ENCODE measurements at places on chromosomes 2 and 18.

- DNase-seq: no peak
Observed at GRCh38 chr18:68713131-68713530, 1.8 kb downstream of the TMX3 start.

GRCh38 chr2:102478686-102479470 lies 5.9 kb downstream of the SLC9A4 start:
- no peak for DNase-seq

DNA sequence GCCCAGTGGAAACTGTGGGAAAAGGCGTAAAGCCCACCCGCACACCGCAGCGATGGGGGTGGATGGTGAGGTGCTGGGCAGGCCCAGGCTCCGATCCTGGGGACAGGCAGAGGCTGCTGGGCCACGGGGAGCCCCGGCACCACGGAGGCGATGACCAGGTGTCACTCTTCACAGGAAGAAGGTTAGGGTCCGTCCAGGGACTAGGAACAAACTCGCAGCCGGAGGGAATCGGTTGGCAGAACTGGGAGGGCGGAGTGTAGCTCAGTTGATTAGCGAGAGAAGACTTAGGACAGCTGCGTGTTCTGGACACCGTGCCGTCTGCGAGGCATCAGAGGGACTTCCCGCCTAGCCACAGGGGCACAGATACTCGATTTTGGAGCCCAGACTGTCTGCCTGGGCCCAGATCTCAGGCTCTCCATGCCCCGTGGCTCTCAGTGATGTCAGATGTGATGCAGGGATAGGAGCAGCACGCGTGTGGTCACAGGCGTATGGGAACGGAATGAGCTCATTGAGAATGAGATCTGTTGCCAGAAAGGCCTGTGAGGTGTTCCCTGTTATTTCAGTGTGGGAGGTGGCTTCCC lies 16.1 kb upstream of the ALLC start:
- DNase-seq: no peak

- no peak for DNase-seq
Observed at GRCh38 chr2:2831633-2832032, 500.6 kb upstream of the MYT1L start.

GRCh38 chr2:78535395-78535794 lies 490.1 kb upstream of the REG3G start:
- DNase-seq: no peak

DNA sequence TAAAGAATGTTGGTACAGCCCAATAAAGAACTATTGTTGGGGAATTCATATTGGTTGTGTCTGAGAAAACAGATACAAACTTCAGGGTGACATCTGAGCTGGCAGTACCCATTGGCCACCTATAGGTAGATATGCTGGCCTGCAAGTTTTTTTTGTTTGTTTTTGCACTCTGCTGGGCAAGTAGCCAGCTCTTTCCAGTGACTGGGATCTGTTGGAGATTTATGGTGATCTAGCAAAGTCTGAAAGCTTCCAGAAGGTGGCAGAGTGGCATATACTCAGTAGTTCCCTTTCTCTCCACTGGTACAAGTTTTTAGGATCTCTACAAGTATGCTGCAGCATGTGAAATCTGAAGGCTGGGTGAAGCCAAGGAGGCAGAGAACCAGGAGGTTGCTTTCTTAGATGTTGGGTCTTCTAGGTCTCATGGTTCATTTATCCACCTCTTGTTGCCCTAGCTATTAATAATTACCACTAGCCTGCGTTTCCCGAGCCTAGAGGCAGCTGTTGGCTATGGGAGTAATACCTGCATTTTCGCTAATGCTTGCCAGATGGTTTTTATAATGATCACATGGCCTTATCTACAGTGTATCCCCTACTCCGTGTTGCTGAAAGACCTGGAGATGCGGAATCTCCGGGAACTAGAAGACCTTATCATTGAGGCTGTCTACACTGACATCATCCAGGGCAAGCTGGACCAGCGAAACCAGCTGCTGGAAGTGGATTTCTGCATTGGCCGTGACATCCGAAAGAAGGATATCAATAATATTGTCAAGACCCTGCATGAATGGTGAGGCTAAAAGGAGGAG lies 9.5 kb downstream of the COPS7B start:
- no peak for DNase-seq

DNA sequence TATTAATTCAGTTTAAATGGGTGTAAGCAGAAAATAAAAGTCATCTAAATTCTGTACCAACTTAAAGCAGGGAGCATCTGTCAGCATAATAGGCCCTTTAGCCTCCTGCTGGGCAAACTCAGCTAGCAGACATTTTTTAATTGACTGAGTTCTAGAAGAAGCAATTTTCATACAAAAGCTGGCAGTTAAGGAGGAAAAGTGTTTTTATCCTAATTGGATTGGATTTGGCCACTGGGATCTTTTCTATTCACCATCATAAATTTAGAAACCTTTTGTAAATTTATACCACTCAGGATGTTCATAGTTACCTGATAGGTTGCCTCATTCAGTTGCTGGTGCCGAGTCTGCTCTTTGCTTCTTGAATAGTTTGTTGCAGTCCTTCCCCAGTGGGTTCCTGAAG lies 262.7 kb upstream of the FSIP2 start:
- DNase-seq: peak; percentile 45

DNA sequence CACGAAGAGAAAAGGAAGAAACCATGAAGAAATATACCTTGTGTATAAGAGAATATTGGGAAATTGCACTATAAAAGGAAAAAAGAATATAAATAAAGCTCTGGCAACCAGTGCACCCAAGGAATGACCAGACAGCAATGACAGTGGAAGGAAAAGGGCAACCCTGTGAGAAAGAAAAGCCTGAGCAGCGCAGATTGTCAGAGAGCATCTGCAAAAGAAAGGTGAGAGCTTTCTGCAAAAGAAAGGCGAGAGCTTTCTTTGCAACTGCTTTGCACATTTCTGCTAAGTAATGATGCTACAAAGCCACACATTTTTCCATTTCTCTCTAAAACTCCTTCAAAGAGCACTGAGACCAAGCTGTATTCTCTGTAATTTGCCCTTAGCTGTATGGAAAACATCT lies 83.6 kb downstream of the CTNNA2 start:
- no peak for DNase-seq

DNA sequence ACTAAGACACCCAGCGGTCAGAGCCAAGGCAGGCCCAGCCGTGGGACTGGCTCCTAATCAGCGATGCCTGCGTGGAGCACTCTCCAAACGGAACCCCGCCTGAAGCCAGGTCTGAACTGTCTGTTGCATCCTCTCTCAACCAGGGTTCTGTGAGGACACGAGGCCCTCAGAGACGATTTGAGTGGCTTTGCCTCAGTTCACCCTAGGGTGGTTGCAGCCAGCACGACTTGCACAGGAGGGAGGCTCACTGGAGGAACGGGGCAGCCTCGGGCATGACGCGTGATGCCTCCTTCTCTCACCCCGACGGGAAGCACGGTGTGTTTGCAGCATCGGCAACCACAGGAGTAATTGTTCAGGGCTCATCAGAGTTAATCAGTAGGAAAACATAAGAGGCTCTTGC lies 336.4 kb downstream of the EIPR1 start:
- DNase-seq: no peak

DNA sequence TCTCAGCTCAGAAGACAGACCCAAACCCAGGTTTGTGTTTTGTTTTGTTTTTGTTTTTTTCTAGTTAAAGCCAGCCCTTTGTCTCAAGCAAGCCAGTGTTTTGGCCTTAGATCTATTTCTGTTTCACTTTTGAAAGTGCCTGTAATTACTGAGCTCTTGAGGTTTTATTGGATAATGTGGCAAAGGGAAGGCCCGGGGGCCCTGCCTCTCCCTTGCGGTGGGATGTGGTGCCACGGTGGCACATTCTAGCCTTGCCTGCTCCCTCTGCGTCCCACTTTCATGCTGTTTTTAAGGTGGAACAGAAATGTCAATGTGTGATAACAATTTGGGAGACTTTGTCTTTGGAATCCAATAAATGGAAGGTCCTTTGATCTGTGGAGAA lies 2.5 kb downstream of the HPCAL1 start:
- no peak for DNase-seq

- peak; percentile 72 for DNase-seq
Observed at GRCh38 chr2:7427293-7428060, 510.3 kb downstream of the RNF144A start.

GRCh38 chr18:8562919-8563318 lies 46.3 kb upstream of the RAB12 start:
- DNase-seq: no peak

- DNase-seq: no peak
Observed at GRCh38 chr18:67092141-67092540, 424.4 kb downstream of the DSEL start.

DNA sequence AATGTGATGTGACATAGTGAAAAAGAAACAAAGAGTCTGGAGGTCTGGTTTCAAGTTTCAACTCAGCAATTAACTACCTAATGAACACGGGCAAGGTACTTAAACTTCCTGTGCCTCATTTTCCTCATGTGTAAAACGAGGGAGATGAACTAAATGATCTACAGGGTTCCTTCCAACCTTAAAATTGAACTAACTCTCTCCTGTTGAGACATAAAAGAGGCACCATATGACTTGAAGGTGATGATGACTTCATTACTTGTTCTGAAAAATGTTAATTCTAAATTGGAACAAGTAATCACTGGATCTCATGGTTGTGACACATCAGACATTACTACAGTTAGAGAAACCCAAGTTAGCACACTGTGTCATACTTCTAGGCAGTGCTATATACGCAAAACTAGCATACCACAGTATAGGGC lies 8.9 kb upstream of the REL start:
- DNase-seq: no peak

- no peak for DNase-seq
Observed at GRCh38 chr2:20664431-20665242, 2.3 kb upstream of the GDF7 start.

- no peak for DNase-seq
Observed at GRCh38 chr18:45686891-45687611, 36.9 kb upstream of the SLC14A1 start.

DNA sequence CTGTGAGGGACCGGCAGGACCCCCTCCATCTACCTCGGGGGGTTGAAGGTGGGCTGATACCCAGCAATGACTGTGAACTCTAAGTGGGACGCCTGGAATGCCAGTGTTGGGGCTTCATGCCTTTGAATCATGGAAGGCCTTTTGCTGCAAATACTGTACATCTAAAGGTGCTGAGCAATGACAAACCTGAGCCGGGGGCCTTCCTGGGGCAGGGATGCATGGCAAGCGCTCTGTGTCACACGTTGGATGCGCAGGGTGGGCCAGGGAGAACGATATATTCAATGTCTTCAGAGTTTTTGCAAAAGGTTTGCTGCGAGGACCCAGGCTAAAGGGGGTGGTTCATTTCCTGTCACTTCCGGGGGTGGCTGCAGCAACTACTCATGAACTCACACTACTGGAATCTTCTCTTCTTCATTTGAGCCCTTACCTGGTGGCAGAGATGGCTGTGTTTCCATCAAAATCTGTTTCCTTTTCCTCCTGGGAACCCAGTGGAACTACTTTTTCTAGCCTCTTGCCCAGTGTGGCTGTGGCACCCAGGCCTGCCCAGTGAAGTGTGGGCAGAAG lies 24.1 kb upstream of the INHBB start:
- DNase-seq: no peak

DNA sequence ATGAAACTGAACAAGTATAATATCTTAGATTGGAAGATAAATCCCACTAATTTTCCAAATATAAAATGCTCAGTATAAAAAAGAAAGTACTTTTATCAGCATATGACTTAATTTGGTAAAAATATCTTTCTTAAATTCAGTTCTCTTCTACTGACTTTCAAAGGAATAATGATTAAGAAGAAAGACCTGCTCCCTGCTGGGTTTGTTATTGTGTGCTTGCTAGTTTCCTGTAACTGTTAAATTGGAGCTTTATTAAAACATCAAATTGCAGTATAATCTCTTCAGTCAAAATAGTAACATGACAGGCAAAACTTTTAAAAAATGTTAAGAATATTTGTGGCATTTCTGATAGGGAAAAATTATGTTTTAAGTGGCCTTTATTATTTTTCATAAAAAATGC lies 1317.4 kb upstream of the CDH2 start:
- DNase-seq: no peak

- no peak for DNase-seq
Observed at GRCh38 chr2:239967553-239968036, 57.5 kb downstream of the NDUFA10 start.

DNA sequence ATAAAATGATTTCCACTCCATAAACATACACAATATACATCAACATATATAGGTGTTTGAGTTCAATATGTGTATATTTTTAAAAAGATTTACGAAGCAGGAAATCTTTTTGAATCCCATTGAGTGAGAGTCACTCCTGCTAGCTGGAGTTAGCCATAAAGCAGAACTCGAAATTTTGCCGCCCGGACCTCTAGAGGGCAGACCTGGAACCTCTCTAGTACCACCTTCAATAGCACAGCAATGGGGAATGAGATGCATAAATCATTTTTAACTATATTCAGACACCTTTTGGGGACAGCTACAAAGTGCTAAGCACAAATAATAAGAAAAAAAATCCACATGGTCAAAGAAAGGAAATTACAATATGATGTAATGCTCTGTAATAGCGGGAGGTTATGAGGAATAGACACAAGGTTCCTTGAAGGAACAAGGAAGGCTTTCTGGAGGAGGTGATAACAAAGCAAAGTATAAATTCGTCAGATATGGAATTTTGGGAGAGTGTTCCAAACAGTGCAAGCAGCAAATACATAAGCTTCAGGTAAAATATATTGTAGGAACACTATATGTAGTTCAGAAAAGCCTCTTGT lies 533.4 kb downstream of the ERBB4 start:
- no peak for DNase-seq

DNA sequence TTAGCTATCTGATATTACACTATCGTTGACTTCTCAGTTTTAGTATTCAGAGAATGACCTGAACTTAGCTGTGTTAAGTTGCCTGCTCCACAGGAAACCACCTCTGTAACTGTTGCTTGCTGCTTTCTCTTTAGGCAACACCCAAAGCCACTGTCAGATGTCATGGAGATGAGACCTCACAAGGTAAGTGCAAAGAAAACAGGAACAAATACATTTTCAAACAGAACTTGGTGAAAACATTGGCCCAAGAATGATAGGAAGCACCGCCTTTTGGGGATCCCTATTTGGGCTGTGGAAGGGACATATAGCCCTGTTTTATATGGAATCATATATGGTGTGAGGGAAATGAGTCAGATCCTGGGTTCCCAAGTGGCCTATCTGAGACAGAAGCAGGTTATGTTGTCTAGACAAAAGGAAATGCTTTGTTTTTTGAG lies 143.4 kb downstream of the UBE2E3 start:
- no peak for DNase-seq

DNA sequence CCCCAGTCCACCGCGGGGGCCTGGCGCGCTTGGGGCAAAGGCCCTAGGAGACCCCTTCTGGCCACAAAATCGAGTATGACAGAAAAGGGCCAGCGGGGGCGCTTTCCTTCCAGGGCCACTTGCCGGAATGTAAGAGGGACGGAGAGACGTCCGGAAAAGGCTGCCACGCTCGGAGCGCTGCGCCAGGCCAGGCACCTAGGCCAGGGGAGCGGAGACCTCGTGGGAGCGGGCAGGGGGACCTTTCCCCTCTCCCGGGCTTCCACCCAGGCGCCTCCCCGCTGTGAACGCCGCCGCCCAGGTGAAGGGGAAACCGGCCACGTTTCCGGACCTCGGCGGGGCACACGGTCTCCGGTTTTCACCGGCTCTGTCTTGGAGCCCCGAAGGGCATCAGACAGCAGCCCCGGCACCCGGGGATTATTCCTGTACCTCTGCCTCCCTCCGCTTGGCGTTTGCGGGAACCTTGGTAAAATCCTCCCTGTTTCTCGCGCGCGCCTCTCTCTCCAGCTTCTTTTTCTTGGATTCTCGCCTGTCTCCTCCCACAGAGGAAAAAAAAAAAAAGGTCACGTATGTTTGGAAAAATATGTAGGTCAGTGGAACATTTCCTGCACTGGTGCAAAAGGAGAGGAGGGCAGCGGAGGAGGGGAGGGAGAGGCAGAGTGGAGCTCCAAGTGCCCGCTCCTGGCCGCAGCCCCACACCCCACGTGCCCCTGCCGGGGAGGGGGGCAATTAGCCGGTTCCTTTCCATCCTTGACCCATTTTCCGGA lies 1.2 kb upstream of the NPAS2 start:
- no peak for DNase-seq

Data from SK-N-MC (cell line).